ENCODE measurements at places on chromosomes 2 and 18.
A peak's percentile ranks its signal among the peaks of the same experiment; 100 is the strongest.

DNA sequence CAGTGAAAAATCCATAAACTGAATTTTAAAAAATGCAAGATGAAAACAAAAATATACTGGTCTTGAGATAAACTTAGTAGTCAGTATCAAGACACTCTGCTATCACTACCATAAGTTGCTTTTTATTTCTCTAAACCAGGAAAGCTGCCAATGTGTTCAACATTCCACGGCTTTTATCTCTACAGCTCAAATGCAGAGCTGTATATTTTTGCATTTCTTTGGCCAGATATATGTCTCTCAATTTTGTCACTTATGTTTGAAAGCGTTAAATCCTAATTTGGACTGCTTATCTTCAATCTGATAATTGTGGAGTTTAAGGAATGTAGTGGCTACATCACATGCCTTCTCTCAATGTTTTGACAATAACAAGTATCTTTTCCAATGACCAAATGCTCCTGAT is 609.5 kb downstream of the EPHA4 start:
- DNase-seq, result no peak

DNA sequence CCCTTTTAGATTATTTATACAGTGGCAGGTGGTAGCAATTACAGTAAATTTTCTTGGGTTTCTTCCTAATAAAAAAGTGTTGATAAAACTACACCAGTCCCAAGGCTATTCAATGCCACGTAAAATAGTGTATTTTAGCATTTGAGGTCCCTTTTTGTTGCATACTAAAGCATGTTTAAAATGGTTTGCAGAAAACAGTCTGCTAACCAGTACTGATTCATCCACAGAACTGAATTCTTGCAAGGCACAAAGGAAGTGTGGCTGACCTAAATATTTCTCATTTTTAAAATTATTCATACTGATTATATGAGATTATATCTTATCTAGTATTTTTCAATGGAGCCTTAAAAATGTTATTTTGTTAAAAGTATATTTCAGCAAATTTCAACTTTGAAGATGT is 98.1 kb downstream of the SMAD2 start:
- DNase-seq, result no peak

DNA sequence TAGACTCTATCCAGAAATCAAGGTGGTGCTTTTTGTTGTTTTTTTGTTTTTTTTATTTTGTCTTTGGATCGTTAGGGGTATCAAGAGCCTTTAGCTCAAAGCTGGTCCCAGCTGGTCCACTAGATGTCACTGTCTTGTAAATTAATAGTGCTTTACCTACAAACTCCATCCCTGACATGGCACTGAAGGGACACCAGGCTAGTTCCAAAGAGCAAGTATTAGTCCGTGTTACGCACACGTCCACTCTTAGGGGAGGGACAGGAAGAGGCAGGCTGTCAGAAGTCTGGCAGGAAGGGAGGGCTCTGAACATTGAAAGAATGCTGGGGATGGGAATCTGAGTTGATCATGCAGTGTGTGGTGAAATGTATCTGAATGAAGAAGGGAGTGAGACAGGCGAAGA is 85.9 kb upstream of the CCBE1 start:
- DNase-seq, result peak; percentile 53

DNA sequence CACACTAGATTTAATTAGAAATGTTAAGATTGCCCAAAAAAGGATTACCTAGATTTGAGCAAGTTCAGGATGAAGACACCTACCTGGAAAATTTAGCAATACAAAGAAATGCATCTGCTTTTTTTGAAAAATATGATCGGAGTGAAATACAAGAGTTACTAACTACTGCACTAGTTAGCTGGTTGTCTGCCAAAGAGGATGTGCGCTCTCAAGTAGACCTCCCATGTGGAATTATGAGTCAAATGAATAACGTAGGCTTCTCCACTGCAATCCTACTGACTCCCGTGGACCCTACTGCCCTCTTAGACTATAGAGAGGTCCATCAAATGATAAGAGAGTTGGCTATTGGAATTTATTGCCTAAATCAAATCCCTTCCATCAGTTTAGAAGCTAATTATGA is 2.0 kb downstream of the ANKAR start:
- no peak for DNase-seq

- DNase-seq, result no peak
These were observed 15.5 kb downstream of the MRPS5 start for GRCh38 chr2:95106081-95106480.

GRCh38 chr2:149290662-149291061 is 39.7 kb upstream of the LYPD6 start:
- DNase-seq, result no peak
